ENCODE measurements at places on chromosomes 2 and 18. TPM values are rescaled to one million over a fixed set of nuclear protein-coding genes. Genes with fewer than 3 reads are reported as not detected.

DNA sequence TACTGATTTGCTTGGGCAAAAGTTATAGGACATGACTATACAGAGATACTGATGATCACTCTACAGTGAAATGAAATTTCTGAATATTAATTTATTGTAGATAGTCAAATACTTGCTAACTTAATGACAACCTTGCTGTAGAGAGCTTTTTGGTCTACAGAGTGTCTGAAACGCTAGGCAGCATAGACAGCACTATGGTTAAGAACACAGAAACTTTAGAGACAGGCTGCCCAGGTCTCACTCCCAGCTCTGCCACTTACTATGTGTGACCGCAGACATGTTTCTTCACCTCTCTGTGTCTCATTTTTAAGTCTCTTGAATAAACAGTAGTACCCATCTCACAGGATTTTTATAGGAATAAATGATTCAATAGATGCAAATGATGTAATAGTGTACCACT is 247.0 kb downstream of the TCF4 start:
- no peak for DNase-seq

The GRHL1 gene
- total RNA-seq: 233 TPM

The SULT1C4 gene
- 0.48 TPM for total RNA-seq

DNA sequence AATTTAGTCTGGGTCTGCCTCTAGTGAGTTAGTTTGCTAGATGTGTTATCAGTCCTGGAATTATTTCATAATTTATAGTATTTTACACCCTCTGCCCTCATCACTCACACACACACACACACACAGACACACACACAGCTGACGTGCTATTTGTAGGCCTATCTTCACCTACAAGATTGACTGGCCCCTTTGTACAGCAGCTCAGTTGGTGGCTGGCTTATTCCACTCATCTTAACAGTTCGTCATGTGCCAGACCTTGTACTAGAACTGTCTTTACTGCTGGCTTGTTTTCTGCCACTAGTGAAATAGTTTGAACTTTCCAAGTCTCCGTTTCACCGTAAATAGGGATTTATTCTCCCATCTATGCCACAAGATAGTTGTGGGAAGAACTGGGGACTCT is 21.3 kb downstream of the CENPO start:
- DNase-seq: no peak

GRCh38 chr2:1716441-1716840 is 27.9 kb downstream of the PXDN start:
- DNase-seq: no peak

DNA sequence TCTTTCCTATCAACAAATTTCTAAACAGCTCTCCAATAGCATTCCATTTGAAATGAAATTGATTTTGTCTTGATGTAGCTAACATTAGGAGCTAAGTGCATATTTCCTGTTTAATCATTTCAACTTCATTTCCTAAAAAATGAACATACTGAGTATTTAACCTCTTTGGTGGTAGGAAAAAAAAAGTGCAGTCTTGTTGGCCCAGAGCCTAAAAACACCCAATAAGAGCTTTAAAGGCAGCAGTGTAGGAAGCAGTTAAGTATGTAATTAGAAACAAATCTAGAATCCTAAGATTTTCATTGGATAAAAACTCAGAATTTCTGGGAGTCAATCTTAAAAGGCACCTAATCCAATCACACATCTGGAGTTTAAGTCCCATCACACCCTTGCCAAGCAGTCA is 71.0 kb upstream of the RBMS1 start:
- no peak for DNase-seq

DNA sequence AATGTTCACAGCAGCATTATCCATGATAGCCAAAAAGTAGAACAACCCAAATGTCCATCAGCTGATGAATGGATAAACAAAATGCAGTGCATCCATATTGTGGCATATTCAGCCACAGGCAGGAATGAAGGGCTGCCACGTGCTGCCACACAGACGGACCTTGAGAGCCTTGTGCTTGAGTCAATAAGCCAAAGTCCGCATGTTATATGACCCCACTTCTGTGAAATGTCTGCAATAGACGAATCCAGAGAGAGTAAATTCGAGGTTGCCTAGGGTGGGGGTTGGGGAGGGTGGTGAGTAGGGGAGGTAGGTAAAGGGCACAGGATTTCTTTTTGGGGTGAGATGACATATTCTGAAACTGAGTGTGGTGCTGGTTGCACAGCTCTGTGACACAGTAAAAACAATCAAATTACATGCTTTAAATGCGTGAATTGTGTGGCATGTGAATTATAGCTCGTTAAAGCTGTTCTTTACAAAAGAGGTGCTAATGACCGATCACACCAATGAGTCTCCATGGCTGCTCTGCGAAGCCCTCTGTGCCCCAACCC is 38.9 kb upstream of the LDLRAD4 start:
- DNase-seq: no peak

Data from suprapubic skin (tissue), 4 donors.